ENCODE measurements at places on chromosomes 7 and 10.

- no peak for DNase-seq
Measured at GRCh38 chr7:105638334-105638733, 57.0 kb upstream of the EFCAB10 start.

GRCh38 chr10:114995468-114996247, 57.7 kb downstream of the TRUB1 start:
- DNase-seq = no peak

- DNase-seq = no peak
Measured at GRCh38 chr7:73847941-73848723, 5.8 kb upstream of the METTL27 start.

GRCh38 chr7:40704172-40704571, 569.4 kb downstream of the SUGCT start:
- DNase-seq = no peak

Data from NCI-H2029 treated with DMSO at 0.1 percent for 48 hours (cell line).